Bronchial epithelial cell (primary cell): ENCODE measurements at places on chromosomes 16 and 17. TPM values are rescaled to one million over a fixed set of nuclear protein-coding genes. Genes with fewer than 3 reads are reported as not detected.

DNA sequence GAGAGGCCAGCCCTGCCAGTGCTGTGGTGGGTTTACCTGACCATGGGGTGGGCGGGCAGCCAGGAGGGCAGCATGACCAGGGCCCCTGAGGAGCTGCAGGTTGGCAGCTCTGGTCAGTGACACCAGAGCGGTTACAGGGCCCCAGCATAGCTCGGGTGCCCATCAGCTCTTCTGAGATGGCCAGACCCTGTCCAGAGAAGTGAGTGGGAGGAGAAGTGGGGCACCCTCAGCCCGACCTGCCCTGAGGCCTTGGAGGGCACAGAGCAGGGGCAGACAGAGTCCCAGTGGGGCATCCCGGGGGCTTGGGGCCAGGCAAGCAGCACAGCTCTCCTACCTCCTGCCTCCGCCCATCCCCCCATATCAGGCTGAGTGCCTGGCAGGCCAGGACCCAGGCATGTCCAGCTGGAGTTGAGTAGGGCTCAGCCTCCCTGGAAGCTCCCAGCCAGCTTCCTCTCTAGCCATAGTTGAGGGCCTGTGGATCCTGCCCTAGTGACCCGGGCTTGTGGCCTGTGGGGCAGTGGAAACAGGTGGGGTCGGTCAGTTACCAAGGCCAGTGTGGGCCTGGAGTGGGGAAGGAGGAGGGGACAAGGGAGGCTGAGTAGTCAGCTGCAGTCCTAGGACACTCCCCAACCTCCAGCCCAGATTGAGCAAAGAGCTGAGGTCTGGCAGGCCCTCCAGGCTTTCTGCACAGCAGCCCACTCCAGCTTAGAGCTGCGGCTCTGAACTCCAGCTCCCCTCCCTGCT lies 83.5 kb downstream of the AMFR start:
- no peak for DNase-seq

DNA sequence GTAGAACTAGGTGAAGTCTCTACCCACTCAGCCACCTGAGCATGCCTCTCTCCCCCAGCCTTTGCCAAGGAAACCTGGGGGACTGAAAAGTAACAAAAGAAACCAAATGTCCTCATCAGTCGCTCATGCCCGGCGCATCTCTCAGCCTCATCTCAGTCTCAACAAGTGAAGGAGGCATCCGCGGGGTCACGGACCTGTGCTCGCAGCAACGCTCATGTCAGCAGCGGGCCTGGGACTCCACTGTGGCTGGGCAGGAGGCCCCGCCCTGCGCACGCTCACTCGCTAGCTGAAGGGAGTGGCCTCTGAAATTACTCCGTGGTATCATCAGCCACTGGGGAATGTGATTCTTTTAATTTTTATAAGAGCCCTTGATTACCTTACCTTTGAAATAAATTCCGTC lies 31.3 kb downstream of the MAP1LC3B start:
- no peak for DNase-seq

DNA sequence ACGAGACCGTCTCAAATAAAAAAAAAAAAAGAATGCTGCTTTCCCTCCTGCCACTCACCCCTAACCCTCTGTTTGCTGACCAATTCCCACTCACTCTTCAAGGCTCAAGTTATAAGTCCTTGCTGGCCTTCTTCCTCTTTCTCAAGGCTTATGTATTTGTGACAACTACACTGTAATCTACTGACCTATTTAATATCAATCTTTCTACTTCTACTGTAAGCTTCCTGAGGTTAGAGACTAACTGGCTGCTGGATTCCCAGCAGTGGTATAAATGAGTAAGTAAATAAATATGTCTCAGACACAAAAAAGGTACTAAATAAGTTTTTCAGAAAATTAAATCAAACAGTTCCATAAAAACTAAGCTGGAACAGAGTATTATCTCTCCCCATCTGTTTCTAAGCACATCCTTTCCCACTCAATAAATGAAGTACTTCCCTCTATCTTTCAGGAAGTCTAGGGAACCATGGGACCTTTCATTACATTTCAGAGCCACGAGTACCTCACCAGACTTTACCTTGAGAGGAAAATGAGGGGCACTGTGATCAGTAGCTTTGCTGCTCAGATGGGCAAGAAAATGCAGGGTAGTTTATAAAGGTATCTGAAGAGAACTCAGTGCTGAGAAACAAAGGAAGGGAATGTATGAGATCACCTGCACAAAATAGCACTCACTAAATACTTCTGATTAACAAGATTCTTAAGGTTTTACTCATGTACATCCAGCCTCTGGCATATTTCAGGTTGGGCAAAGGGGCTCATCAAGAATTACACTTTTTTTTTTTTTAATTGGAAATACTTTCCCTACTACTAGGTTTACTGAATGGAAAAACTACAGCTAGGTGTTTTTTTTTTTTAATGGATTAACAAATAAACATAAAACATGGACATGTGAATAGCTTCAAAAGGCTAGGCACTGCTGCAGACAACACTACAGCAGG lies 10.8 kb downstream of the SSH2 start:
- peak; percentile 81 for DNase-seq

The SEPTIN1 gene
- under 0.01 TPM in 1 of 2 replicates, not detected in the other for total RNA-seq

DNA sequence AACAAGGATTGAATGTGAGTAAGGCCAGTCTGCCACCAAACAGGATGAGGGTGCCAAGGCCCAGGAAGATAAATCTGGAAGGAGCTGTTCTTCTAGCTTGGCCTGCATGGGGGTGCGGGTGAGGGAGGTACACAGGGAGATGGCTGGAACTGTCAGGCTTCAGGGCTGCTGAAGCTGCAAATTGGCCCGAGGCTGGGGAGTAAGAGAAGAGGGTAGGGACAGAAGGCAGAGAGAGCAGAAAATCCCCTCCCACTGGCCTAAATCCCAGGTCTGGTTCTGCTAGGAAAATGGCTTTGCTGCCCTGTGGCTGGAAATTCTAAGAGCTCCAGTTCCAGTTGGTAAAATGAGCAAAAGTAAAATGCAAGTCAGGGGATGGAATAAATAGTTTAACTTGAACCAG lies 87.9 kb downstream of the CCDC182 start:
- no peak for DNase-seq

DNA sequence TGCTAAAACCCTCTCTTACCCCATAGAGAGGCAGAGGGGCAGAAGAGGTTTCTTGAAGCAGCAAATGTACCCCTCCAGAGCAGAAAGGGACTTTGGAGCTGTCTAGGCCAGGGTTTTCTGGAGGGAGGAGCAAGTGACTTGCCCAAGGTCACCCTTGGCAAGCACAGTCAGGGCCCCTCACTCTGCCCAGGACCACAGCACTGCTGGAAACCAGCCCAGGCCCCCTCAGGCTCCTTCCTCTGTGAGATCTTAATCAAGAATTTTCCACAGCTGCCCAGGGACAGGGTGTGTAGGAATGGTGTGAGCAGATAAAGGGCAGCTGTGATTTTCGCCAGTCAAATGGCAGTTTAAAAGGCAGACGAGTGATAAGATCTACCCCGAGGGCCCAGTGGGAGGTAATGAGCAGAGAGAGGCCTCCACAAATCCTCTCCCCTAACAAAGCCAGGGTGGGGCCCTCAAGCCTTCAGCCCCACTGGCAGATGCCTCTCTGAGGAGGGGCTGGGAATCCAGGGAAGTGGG lies 3.9 kb upstream of the SLC12A3 start:
- DNase-seq = no peak

DNA sequence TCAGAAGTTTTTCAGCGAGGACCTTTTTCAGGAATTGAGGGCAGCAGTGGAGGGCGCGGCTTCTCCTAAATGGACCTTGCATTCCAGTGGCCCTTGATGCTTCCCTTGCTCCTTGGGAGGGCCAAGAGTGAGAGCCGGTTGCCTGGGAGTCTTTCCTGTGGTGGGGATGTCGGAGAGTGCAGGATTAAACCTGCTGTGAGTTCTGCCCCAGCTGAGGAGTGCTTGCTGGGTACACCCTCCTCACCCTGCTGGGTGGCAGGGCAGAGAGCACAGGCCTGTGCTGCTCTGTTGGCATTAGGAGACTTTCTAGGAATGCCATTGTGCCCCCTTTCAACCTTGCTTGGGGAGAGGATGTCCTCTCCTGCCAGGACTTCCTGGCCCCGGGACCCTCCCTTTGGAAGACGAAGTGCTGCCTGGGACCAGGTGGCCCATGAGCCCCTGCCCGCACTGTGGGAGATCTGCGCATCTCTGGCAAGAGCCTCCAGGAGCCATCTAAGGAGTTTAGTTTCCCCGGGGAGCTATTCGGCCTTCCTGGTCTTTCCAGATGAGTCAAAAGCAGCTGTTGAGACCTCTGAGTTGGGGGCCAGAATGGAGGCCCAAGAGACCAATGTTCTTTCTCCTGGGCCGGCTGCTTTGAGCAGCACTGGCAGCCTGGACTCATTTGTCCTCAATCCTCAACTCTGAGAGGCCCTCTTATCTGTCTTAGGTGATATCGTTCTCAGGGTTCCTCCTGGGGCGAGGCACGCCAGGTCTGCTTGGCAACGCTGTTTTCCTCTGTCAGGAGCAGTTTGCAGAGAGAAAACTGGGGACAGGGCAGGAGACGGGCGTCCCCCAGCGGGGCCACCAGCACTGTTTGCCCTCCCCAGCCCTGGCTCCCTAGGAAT lies 5.6 kb downstream of the LLGL2 start:
- DNase-seq = no peak

- no peak for DNase-seq
Observed at GRCh38 chr17:21389394-21389793, 13.2 kb downstream of the KCNJ12 start.

DNA sequence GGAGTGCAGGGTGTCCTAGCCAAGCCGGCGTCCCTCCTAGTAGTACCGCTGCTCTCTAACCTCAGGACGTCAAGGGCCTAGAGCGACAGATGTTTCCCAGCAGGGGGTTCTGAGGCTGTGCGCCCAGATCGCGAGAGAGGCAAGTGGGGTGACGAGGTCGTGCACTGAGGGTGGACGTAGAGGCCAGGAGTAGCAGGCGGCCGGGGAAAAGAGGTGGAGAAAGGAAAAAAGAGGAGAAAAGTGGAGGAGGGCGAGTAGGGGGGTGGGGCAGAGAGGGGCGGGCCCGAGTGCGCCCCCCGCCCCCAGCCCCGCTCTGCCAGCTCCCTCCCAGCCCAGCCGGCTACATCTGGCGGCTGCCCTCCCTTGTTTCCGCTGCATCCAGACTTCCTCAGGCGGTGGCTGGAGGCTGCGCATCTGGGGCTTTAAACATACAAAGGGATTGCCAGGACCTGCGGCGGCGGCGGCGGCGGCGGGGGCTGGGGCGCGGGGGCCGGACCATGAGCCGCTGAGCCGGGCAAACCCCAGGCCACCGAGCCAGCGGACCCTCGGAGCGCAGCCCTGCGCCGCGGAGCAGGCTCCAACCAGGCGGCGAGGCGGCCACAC lies at the start of gene MMP2:
Gene MMP2 (plus strand): TSS at position 372 of the 603 bp plus-strand sequence. CDS start 282 bp downstream, outside the sequence.
- no peak for DNase-seq

The ZNF423 gene
- total RNA-seq = under 0.01 TPM in 2 replicates

DNA sequence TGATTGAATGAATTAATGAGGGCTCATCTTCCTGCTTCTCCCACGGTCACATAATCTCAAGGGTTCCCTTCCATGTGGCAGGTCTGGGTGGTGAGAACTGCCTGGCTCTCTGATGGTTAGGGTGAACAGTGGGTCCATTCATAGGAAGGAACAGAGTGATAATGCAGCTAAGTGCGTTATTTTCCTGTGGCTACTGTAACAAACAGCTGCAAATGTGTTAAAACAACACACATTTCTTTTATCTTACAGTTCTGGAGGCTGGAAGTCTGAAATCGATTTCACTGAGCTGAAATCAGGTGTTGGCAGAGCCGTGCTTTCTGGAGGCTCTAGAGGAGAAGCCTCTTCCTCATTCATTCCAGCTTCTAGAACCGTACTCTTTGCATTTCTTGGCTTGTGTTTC lies 95.3 kb downstream of the BMERB1 start:
- no peak for DNase-seq

DNA sequence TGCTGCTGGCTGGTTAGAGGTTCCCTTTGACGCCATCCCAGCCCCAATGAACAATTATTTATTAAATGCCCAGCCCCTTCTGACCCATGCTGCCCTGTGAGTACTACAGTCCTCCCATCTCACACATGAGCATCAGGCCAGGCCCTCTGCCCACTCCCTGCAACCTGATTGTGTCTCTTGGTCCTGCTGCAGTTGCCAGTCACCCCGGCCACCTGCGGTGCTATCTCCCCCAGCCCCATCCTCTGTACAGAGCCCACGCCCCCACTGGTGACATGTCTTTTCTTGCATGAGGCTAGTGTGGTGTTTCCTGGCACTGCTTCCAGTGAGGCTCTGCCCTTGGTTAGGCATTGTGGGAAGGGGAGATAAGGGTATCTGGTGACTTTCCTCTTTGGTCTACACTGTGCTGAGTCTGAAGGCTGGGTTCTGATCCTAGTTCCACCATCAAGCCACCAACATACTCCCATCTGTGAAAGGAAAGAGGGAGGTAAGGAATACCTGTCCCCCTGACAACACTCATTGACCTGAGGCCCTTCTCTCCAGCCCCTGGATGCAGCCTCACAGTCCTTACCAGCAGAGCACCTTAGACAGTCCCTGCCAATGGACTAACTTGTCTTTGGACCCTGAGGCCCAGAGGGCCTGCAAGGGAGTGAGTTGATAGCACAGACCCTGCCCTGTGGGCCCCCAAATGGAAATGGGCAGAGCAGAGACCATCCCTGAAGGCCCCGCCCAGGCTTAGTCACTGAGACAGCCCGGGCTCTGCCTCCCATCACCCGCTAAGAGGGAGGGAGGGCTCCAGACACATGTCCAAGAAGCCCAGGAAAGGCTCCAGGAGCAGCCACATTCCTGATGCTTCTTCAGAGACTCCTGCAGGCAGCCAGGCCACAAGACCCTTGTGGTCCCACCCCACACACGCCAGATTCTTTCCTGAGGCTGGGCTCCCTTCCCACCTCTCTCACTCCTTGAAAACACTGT lies 11.3 kb downstream of the CX3CL1 start:
- no peak for DNase-seq

The MAPK8IP3 gene
- 24.5 and 28.7 TPM in 2 replicates for total RNA-seq

DNA sequence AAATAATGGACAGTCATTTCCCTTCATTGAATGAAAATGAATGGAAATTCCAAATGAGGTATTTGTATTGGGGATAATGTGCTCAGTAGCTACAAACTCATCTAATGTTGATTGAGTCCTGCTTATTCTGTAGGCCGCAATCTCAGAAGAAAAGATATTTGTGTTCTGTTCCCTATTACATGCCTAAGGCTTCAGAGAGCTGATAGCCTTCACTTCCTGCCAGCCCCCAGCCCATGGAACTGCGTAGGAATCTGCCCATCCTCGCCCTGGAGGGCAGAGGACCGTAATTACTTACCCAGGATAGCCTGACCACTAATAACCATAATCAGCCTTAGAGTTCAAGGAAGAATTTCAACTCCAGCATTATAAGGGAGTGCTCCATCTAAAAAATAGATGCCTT lies 17.9 kb upstream of the SNTB2 start:
- DNase-seq = no peak
